ENCODE measurements at places on chromosomes 2 and 18. TPM values are rescaled to one million over a fixed set of nuclear protein-coding genes. Genes with fewer than 3 reads are reported as not detected.

Gene ZNF514
- total RNA-seq: 6.8 TPM

Gene PLEKHH2
- total RNA-seq: 17.6 TPM

Gene DYNAP
- total RNA-seq: not detected

Gene FEV
- total RNA-seq: not detected

Gene TMEM185B
- 29.1 TPM for total RNA-seq

Gene TMEM247
- not detected for total RNA-seq

Gene BAZ2B
- total RNA-seq: 37.6 TPM

Gene ZBTB7C
- 0.16 TPM for total RNA-seq
